NB4 (cell line): ENCODE measurements at places on chromosomes 6 and 20.

DNA sequence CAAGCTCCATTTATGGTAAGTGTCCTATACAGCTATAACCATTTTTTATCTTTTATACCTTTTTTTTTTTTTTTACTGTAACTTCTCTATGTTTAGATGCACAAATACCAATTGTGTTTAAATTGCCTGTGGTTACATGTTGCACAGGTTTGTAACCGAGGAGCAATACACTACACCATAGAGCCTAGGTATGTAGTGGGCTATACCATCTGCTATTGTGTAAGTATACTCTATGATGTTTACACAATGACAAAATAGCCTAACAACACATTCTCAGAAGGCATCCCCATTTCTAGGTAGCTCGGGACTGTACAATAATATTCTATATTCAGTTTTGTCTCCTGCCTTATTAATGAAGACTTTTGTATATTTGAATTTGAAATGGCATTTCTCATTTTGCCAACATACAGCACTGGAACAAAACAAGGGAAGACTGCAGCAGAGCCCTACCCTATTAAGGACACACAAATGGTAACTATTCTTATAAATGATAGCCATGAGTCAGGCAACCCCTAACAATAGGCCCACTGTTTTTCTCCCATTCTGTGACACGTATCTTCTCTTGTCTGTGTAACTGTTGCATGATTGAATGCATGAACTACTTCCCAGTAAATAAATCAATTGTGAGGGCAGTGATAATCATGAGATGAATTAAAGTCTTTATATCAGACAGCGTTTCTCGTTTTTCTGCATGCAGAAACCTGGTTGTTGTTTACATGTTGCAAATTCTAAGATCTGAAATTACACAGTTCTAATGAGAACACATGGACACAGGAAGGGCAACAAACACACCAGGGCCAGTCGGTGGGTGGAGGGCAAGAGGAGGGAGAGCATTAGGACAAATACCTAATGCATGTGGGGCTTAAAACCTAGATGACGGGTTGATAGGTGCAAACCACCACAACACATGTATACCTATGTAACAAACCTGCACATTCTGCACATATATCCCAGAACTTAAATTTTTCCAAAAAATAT, 173.9 kb downstream of the EPM2A start:
- DNase-seq, result no peak

- no peak for DNase-seq
Measured at GRCh38 chr6:168518867-168519266, 77.9 kb downstream of the SMOC2 start.

- DNase-seq, result no peak
Measured at GRCh38 chr6:114816678-114817077, 473.9 kb upstream of the HS3ST5 start.

- DNase-seq, result no peak
Measured at GRCh38 chr6:137519629-137520176, 25.5 kb upstream of the OLIG3 start.

DNA sequence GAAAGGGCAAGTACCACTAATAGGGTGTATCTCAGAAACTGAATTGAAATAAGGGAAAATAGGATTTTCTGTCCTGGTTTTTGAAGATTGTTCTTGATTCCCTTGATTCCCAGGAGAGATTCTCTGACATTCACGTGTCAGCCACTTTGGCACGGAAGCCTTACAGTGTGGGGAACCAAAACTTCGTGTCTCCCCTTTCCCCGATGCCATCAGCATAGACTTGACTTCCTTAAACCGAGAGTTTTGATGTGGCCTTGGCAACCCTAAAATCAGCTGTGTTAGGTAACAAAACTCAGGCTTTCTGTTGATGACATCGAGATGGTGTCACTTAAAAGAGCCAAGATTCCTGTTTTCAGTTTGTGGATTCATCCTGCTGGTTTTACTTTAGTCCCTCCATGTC, 7.5 kb downstream of the HMGN4 start:
- DNase-seq, result no peak

DNA sequence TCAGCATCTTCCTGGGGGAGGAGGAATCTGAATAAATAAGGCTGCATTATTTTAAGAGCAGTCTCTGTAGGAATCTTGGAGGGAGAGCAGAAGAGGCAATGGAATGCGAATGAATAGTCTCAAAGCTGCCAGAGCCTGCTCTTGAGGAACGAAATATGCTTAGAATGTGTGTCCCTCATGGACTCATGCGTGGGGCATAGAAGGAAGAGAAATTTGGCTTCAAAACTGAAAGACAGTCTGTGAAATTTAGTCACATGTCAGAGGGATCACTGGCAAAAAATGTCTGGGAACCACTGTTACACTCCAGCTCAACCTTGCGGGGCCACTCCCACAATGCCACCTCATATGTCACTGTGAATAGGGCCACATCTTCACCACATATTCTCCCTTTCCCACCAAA, 95.5 kb downstream of the GJA10 start:
- DNase-seq, result no peak

DNA sequence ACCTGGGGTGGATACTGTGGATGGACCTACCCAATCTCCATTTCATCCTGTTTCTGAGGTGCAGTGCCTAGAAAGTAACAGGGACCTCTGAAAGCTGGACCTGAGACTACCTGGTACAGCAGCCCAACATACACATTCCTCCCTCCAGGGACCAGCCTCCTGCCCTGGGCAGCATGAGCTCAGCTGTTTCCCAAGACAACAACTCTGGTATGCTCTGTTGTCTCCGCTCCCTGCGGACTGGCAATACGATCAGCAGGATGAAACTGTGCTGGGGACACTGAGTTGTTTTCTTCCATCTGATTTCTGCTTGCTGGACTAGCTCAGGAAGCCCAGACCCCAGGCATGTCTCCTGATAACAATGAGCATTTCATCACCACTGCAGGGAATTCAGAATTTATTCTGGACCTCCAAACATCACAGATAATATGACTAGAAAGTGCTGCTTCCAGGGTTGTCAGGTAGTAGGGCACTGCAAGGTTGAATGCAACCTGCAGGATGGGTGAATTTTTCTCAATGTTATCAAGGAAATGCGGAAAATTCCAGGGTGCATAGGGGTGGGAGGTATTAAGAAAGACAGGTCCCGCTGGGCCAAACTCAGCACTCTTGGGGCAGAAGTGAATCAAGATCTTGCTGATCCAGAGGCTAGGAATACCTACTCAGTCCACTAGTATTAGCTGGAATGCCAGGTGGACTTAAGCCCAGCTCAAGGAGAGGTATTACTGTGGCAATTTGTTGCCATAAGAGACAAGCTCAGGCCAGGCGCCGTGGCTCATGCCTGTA, 38.9 kb upstream of the SLC4A11 start:
- no peak for DNase-seq

- DNase-seq, result no peak
Measured at GRCh38 chr6:119671105-119671504, 321.5 kb upstream of the MAN1A1 start.

DNA sequence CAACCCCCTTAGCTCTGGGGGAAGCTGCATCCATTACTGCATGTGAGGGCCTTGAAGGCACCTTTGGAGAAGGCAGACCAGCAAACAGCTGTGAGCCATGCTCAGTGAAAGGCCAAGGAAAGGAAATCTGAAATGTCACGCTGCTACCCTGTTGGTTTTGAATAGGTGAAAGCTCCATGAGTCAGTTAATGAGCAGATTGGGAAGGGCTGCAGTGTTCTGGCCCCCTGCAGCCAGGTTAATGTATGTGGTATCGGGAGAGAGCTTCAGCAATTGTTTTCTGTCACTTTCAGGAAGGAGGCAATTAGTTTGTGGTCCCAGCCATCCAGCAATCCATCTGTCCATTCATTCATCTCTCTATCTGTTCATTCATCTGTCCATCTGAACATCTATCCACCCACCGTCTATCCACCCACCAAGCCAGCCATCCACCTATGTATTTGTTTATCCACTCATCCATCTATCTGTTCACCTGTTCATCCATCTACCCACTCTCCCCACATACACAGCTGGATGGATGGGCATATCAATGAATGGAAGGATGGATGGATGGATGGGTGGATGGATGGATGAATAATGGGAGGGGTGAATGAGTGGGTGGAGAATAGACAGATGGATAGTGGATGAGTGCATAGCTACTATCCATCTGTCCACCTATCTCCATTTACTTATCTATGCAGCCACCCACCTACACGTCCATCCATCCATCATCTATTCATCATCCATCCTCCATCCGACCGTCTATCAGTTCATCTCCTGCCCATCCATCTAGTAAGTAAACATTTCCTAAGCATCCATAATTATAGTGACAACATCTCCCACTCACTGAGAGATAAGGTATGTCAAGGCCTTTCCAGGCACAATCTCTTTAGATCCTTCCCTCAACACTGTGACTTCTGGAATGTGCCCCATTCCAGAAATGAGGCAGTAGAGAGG, 16.0 kb downstream of the PCK1 start:
- no peak for DNase-seq

DNA sequence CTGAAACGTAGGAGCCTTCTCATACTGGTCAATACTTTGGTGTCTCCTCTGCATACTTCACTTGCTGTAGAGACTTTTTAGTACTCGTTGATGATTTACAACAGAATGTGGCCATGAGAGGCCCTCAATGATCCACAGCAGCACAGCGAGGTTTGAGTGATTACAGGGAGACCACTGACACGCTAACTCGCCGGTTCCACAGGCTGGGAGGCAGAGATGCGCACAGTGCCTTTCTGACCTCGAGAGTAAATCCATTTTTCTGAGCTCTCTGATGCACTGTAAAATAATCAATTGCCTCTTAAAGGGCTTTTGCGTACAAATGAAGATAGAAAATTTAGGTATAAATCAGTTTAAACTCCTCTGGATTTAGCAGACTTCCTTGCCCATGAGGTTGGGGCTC, 56.2 kb upstream of the TBC1D7 start:
- DNase-seq, result no peak

DNA sequence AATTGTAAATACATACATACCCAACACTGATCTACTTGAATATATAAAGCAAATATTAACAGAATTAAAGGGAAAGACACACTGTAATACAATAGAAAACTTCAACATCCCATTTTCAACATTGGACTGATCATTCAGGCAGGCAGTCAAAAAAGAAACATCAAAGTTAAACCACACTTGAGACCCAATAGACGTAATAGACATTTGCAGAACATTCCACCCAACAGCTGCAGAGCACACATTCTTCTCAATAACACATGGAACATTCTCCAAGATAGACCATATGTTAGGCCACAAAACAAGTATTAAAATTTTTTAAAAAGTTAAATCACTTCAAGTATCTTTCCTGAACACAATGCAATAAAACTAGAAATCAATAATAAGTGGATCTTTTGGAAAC, 698.2 kb downstream of the COL12A1 start:
- no peak for DNase-seq

GRCh38 chr6:113449051-113449450, 408.1 kb upstream of the MARCKS start:
- no peak for DNase-seq

GRCh38 chr20:19749618-19750071, 8.4 kb upstream of the RIN2 start:
- no peak for DNase-seq

- no peak for DNase-seq
Measured at GRCh38 chr20:22555791-22556564, 28.4 kb downstream of the FOXA2 start.

DNA sequence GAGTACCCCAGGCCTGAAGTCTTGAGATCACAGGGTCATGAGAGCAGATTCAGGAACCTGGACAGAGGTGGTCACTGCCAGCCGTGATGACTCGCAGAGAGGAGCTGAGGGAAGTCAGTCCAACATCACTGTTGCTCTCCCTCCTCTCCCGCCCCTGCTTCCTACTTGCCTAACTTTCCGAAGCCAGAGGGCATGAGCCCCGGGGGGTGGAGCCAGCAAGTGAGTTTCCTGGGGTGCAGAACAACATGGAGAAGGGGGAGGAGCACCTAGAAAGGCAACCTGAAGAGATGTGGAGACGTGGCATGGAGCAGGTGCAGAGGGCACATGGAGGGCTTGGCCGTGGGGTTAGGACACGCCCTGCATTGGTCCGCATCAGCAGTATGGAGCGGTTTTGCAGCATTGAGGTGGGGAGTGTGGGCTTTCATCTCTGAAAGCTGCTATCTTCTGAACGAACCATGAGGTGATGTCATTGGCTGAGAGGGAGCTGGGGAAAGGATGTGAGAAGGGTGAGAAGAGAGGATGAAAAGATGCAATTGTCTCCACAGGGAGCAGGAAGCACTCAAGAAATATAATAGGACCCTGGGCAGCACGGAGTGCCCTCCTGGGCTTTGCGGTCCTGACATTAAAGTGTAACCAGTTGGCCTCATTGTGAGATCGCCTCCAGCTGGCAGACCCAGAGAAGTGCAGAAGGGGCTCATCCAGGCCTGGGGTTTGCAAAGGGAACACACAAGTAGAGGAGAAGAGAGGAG, 25.0 kb downstream of the GDAP1L1 start:
- DNase-seq, result peak; percentile 22

- DNase-seq, result no peak
Measured at GRCh38 chr6:112155886-112156285, 68.5 kb downstream of the FAM229B start.

- DNase-seq, result no peak
Measured at GRCh38 chr6:134593442-134593841, 275.5 kb upstream of the SGK1 start.

GRCh38 chr6:132798869-132799538, 567 bp upstream of the SLC18B1 start:
- DNase-seq, result peak; percentile 62

DNA sequence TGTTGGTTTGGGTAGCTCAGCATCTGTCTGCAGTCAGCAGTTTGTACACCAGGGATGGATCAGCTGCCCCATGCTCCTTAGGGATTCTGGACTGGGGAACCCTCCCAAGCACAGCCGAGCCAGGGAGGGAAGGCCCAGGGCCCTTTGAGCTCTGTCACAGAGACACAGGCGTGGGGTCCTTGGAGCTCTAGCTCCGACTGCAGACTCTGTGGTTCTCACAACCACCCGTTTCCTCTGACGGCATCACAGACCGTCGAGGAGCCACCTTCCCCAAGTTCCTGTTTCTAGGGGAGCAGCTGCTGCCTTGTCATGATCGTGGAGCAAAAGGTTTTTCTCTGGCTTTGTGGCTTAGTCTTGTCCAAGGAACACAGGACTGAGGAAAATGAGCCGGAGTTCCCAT, at the start of gene SLA2:
SLA2 (minus strand) TSS at position 199 of the 400 bp plus-strand sequence. CDS start 4,861 bp downstream, outside the sequence.
- peak; percentile 90 for DNase-seq

DNA sequence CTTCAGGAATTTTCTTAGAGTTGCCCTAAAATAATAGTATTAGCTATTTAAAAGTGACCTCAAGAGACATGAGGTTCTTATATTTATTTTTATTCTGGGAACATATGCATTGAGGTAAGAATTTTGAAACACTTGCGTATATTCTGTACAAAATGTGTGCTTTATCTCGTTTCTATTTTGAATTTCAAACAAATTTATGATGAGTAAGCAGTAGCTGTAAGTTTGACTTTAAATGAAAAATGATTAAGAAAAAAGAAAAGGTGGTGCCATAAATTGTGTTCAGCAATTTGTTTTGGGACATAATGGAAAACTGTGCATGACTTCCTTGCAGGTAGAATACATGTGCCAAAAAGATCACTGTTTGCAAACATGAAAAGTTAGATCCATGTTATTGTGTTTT, 433.1 kb upstream of the PLCB4 start:
- no peak for DNase-seq

DNA sequence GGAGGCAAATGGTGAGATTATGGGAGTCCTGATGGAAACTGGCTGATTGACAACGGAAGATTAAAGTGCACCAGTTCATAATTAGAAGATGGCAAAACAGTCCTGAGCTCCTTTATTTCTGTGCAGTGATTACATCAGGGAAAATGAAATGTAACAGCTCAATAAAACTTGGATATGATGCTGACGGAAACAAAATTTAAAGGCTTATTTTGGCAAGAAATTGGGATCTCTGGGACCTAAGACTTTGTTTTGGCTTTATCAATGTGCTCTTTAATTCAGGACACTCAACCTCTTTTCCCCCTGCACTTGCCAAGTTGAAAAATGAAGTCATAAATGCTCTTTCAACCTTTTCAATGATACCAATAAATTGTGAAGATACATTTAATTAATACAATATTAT, 226.8 kb downstream of the C6orf118 start:
- DNase-seq, result no peak
